Activated CD4-positive, alpha-beta memory T cell treated with anti-CD3 and anti-CD28 coated beads for 36 hours (primary cell): ENCODE measurements at places on chromosomes 1 and 21. TPM values are rescaled to one million over a fixed set of nuclear protein-coding genes. Genes with fewer than 3 reads are reported as not detected.

IL20 gene
- not detected for total RNA-seq

GSTM5 gene
- total RNA-seq: not detected

FCMR gene
- total RNA-seq: 73.0 TPM

TRAF3IP3 gene
- total RNA-seq: 212 TPM

PROX1 gene
- 0.17 TPM for total RNA-seq

ARHGEF2 gene
- 174 TPM for total RNA-seq

NUDT4B gene
- 0.53 TPM for total RNA-seq

HSPA6 gene
- 0.48 TPM for total RNA-seq

LCE3D gene
- total RNA-seq: not detected

C1QC gene
- not detected for total RNA-seq

LRRC53 gene
- not detected for total RNA-seq

OR2AK2 gene
- total RNA-seq: not detected

JAM2 gene
- total RNA-seq: 0.58 TPM

EDARADD gene
- total RNA-seq: 4.8 TPM

F13B gene
- not detected for total RNA-seq

CRYBG2 gene
- 1.3 TPM for total RNA-seq

ARHGEF16 gene
- total RNA-seq: 0.24 TPM
